ENCODE measurements at places on chromosomes 3 and 15.

DNA sequence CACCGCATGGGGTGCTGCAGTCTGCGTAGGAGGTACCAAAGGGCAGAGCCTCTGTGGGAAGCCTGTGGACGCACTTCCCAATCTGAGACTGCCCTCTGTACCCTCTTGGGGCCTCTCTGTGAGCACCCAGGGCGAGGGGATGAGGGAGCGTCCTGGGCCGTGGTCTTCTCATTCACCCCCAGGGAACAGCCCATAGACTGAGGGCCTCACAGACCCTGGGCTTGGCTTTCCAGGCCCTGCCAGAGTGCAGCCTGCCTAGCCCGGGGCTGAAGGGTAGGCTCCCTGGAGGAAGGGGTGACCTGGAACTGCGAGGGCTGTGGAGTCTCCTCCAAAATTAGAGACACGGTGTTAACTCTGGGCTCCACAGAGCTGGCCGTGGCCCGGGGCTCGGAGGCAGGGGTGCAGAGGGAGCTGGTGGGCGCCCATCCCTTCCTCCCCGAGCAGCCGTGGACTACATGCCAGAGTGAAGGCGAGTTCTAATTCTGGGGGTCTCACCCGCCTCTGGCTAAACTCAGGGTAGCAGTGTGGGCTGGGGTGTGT is 468 bp upstream of the SPTBN5 start:
- DNase-seq = no peak

- DNase-seq = no peak
Observed at GRCh38 chr15:64315216-64315615, 40.8 kb downstream of the CSNK1G1 start.

DNA sequence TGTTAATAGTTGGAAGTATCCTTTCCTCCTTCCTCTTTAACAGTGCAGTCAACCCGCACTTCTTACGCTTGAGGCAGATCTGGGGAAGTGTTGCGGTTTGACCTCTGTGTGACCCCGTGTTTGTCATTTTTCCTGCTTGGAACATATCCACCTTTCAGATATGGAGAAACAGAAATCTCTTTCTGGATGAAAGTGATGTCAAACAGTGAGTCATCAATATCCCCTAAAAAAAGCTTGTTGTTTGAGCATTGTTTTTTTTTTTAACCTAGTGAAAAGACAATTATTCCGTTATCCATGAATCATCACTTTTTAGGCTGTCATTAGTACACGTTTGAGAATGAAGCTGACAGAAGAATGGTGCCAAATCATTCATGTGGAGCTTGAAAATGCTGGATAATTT is 293.7 kb downstream of the ARPP21 start:
- DNase-seq = no peak

DNA sequence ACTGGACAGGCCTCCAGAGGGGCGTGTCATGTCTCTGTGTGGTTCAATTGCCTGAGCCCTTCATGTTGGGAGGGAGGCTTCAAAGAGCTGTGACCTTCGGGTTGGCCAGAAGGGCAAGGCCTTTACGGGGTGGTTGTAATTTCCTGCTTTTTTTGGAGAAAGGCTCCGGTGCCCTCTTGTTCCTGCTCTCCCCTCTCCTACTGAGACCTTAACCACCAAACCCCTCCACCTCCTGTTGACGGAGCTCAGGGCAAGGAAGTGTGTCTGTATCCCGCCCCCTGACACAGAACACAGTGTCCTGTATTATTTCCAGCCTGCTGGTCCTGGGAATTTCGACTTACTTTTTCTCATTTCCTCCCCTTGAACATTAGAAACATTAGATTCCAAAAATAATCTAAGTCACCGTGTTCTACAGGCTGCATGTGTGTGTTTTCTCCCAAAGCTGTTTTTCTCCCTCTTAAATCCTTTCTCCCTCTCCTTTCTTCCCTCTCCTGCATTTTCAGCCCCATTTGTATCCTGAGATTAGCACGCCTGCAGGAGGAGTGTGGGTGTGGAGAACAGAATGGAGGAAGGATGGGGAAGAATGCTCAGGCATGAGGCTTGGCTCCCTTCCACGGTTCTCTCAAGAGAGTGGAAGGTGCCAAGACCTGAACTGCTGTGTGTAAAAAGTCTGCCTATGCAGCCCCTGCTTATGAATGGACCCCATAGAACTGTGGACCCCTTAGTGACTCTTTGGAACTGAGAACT is 285.4 kb upstream of the ROPN1 start:
- no peak for DNase-seq

DNA sequence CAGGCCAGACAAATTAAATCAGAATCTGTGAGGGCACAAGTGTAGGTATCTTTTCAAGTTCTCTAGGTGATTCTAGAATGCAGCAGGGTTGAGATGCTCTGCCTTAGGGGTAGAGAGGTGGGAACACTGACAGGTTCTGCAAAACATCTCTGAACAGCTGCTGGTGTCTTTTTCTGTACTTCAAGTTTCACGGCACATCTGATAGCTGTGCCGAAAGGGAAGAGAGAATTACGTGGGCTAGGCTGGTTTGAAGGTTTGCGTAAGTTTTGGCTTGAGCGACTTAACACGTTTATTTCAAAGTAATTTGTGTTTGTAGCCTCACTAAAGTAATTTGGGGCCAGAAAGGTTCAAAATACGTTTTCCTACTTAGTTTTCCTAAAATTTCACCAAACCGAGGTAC is 22.5 kb downstream of the PXK start:
- DNase-seq = no peak

DNA sequence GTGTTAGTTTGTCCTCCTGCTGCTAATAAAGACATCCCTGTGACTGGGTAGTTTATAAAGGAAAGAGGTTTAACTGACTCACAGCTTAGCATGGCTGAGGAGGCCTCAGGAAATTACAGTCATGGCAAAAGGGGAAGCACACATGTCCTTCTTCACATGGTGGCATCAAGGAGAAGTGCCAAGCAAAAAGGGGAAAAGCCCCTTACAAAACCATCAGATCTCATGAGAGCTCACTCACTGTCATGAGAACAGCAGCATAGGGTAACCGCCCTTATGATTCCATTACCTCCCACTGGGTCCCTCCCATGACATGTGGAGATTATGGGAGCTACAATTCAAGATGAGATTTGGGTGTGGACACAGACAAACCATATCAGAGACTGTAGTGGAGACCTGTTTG is 27.0 kb downstream of the TM2D3 start:
- no peak for DNase-seq

DNA sequence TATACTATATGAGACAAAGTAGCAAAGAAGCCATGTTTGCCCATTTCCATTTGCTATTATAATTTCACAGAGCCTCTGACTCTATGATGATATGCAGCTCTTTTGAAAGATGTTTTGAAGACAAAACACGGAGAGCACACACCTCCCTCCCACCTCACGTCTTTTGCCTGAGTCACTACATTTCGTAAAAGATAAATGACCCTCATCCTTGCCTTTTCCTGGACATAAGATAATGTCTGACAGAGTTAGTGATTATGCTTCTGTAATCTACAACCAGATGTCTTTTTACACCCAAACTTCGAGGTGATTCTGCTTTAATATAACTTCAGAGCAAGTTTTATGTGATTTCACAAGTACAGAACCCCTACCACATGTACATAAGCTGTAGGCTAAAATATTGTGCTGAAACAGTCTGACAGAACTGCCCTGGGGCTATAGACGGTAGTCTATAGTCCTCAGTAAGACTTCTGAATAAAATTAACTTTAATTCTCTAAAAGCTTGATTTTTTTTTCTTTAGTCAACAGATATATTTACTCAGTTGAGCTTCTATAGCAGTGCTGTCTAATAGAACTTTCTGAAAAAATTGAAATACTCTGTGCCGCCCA is 99.9 kb downstream of the CD200R1L start:
- no peak for DNase-seq

GRCh38 chr3:48999085-48999858 is 7.9 kb upstream of the WDR6 start:
- DNase-seq = no peak

DNA sequence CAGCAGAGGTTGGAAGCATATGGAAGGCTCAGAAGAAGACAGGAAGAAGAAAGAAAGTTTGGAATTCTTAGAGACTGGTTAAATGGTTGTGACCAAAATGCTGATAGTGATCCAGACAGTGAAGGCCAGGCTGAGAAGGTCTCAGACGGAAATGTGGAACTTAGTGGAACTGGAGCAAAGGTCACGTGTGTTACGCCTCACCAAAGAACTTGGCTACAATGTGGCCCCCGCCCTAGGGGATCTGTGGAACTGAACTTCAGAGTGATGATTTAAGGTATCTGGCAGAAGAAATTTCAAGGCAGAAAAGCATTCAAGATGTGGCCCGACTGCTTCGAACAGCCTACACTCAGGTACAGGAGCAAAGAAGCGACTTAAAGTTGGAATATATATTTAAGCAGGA is 83.1 kb downstream of the MYO5A start:
- DNase-seq = no peak

Measured in nephron progenitor cell (in vitro differentiated cells).